ENCODE measurements at places on chromosomes 4 and X.

- DNase-seq = no peak
Measured at GRCh38 chr4:151114986-151115385, 15.6 kb downstream of the RPS3A start.

GRCh38 chr4:26081795-26082498 lies 167.9 kb downstream of the SMIM20 start:
- DNase-seq = peak; percentile 69

GRCh38 chr4:182346250-182346649 lies 103.0 kb downstream of the TENM3 start:
- DNase-seq = no peak

- DNase-seq = peak; percentile 51
Measured at GRCh38 chr4:32847461-32847860, 2127.3 kb downstream of the PCDH7 start.

DNA sequence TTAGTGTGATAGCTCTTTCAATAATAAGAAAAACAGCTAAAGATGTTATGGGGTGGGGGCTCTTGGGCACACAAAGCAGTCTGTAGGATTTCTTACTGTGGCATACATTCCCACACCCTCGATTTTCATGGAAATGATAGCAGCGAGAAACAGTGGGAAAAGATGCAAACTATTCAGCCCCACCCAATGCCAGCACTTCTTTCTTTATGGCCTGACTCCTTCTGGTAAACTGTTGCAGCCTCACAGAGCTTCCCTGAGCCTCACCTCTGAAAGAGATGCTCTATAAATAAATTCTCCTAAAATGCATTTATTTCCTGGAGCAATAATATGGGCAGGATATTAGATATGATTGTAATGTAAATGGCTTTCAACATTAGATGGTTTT lies 910 bp downstream of the ANK2 start:
- DNase-seq = no peak

DNA sequence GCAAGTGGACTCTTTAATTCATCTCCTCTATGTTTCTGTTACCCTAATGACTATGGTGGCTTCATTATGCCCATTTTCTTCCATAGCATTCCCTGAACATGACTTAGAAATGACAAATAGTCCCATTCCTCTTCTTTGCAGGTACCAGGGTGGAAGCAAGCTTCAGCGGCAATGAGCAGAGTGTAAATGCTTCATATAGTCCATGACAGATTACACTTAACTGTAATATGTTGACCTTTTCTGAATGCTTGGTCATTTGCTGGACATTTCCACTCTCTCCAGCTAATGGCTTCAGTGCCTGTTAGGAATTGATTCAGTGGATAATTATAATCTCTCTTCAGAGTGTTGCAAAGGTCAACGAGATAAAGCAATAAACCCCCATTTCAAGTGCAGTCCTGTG lies 129.7 kb upstream of the PRPS2 start:
- DNase-seq = no peak

- DNase-seq = no peak
Measured at GRCh38 chr4:158163941-158164767, 8.7 kb downstream of the GASK1B start.

DNA sequence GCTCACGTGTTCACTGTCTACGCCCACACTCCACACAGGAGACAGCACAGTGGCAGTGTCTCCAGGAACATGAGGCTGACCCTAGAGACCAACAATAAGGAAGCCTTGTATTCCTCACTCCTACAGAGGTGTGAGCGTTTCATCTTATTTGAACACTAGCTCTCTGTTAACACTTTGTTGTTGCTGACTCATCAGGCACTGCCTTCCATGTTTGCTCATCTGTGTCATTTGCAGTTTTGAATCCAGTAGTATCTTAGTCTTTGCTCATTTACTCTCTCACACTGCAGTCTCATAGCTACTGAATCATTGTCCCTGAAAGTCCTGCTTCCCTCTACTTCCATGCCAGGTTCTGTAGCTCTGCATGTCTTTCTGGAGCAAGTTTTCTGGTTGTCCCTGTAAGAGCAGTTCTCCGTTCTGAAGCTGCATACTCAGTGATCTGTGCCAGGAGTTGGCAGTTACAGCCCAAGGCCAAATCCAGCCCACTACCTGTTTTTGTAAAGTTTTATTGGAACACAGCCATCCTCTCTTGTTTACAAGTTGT lies 80.3 kb upstream of the DCLK2 start:
- peak; percentile 60 for DNase-seq

DNA sequence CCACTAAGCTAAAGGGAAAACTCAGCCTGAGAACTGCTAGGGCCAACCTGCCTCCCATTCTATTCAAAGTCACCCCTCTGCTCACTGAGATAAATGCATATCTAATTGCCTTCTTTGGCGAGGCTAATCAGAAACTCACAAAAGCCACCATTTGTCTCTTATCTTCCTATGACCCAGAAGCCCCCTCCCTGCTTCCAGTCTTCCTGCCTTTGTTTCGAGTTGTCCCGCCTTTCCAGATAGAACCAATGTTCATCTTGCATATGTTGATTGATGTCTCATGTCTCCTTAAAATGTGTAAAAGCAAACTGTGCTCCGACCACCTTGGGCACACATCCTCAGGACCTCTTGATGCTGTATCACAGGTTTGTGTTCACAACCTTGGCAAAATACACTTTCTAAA lies 459.8 kb downstream of the FSTL5 start:
- DNase-seq = no peak

- no peak for DNase-seq
Measured at GRCh38 chr4:159515314-159516025, 412.6 kb downstream of the RAPGEF2 start.

DNA sequence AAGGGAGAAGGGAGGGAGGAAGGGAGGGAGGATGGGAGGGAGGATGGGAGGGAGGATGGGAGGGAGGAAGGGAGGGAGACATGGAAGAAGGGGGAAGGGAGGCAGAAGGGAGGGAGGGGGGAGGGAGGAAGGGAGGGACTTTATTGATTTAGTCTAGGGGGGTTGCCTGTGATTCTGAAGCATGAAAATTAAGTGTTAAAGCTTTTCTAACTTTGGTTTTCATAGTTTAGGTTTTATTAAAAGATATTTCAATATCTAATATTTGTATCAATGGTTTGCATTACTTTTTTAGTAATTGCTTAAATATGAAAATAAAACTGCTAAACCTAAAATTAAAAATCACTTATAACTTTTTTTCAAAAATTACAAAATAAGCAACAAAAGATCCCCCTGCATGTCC lies 2.4 kb downstream of the PALLD start:
- DNase-seq = no peak

DNA sequence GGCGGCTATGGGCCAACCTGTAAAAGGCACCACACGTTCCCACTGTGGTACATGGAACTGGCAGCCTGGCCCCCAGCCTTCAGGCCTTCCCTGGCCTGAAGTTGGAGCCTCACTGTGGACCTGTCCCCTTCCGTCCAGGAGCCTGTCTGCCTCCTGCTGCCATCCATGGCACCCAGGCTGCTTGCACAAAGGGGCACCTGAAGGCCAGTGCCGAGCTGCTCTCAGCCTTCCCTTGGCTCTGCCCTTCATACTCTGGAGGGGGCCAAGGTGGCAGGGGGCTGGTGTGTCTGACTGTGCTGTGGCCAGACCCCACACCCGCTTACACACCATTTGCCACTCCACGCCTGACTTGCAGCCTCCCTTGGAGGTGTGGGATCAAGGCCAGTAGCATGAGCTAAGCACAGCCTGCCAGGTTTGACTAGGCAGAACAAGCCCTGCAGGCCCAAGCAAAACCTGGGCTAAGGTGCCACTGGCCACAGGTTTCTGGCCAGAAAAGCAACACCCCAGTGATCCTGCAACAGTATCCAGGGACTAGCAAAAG lies 17.3 kb upstream of the GIMD1 start:
- no peak for DNase-seq

GRCh38 chr4:2761035-2761923 lies 5.1 kb upstream of the TNIP2 start:
- DNase-seq = peak; percentile 45

GRCh38 chr4:98516441-98517217 lies 141.8 kb downstream of the TSPAN5 start:
- DNase-seq = peak; percentile 28

DNA sequence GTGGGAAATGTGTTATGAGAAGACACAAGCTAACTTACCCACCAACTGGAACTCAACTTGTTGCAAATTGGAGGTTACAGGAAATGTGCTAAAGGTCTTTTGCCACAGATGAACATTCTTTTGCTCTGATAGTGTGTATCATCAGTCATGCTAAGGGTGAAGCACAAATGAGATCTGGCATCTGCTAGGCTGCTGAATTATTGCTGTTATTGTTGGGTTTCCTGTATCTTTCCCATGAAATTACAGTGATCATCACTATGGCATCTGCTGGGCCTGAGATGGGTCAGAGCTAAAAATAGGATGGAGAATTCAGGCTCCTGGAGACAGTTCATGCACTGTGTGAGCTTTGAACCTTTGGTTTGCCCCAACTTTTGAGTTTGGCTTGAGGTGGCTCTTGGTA lies 124.5 kb downstream of the NPNT start:
- no peak for DNase-seq

DNA sequence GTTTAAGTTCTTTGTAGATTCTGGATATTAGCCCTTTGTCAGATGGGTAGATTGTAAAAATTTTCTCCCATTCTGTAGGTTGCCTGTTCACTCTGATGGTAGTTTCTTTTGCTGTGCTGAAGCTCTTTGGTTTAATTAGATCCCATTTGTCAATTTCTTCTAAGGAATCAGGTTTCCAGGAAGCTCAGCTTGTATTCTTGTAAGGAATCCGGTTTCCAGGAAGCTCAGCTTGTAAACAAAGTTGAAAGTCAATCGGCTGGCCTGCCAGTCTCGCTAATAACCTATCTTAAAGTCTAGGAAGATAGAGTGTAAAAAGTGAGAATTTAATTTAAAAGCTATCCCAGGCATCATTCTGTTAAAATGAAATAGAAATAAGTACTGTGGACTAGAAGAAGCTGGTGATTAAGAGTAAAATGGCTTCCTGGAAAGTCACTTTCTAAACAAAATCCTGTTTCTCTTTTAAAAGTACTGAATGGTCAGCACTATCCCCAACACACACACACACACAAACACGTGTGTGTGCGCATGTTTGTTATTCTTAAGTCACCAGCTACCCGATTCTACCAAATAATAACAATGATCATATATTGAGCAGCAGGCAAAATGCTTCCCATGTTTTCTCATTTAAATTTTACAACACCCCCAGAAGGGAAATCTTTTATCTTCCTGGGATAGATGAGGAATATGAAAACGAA lies 171.7 kb downstream of the PAPSS1 start:
- no peak for DNase-seq

- DNase-seq = peak; percentile 49
Measured at GRCh38 chr4:127309369-127310102, 323.2 kb upstream of the INTU start.

DNA sequence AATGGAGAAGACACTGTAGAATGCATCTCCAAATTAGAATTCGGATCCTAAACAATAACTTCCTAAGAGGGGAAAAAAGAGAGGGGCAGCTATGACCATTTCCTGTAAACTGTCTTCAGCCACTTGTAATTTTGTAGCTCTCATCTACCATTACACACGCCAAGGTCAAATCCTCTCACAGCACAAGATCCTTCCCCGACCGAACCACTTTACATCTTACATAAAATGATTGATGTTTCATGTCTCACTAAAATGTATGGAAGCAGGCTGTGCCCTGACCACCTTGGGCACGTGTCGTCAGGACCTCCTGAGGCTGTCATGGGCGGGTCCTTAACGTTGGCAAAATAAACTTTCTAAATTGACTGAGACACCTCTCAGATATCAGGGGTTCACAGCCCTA lies 24.1 kb upstream of the PBDC1 start:
- peak; percentile 47 for DNase-seq

DNA sequence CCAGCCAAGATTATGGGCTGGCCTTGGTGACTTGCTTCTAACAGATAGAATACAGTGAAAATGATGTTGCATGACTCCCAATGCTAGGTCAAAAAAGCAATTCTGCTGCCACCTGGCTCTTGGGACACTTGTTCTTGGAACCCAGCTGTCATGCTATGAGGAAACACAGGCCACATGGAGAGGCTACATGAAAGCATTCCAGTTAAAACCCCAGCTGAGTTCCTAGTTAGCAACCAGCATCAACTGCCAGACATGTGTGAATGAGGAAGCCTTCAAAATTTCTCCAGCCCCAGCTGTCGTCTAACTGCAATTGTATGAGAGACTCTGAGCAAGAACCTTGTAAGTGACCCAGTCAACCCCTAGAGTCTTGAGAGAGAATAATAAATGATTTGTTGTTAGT lies 105.2 kb upstream of the FGF16 start:
- DNase-seq = no peak

GRCh38 chr4:187903106-187903505 lies 92.5 kb upstream of the ZFP42 start:
- no peak for DNase-seq

- peak; percentile 26 for DNase-seq
Measured at GRCh38 chrX:2767631-2768455, 16.0 kb downstream of the XG start.

DNA sequence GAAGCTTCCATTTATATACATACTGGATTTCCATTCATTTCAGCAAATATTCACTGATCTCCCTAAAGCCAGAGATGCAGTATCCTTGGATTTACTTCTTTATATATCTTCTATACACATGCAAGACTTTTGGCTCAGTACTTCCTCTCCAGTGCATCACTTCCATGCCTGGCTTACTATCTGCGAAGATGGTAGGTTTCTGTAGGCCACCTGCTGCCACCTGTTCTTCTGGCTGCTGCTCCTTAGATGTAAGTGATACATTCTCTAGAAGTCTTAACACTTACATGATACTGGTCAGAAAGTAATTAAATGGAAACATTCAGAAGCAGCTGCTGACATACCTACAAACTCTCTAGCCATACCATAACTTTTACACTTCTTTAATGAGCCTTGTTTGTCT lies 48.9 kb downstream of the TBC1D9 start:
- no peak for DNase-seq

- no peak for DNase-seq
Measured at GRCh38 chr4:39687014-39687413, 10.9 kb upstream of the UBE2K start.

- DNase-seq = no peak
Measured at GRCh38 chr4:14087921-14088320, 460.4 kb upstream of the BOD1L1 start.

DNA sequence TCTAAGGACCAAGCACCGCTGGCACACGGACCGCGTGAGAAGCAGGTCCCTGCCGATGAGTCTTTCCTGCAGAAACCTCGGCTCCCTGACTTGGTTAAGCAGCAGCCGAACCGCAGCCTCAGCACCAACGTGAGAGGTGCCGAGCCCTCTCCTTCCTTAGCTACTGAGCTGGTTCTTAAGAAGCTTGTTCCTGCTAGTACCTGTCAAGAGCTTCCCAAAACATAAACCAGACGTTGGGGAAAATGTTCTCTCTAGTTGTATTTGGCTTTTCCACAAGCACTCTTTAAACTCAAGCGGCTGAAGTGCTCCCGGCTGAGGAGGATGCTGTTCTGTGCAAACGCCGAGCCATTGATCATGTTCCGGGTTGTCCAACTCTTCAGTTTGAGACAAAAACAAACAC lies 29.3 kb upstream of the TLR3 start:
- DNase-seq = no peak

GRCh38 chr4:145404761-145405160 lies 76.9 kb upstream of the SMAD1 start:
- DNase-seq = no peak

GRCh38 chr4:16665942-16666551 lies 232.4 kb downstream of the LDB2 start:
- no peak for DNase-seq

Data from MCF 10A (cell line).